ENCODE measurements at places on chromosomes 12 and 14. TPM values are rescaled to one million over a fixed set of nuclear protein-coding genes. Genes with fewer than 3 reads are reported as not detected.

Gene ATG14
- total RNA-seq: 5.7 TPM

Gene TSHR
- not detected for total RNA-seq

Gene SLC10A1
- not detected for total RNA-seq

Gene TDRD9
- not detected for total RNA-seq

Gene NTN4
- 16.3 TPM for total RNA-seq

Gene TRHDE
- 8.8 TPM for total RNA-seq

Gene RPL10L
- total RNA-seq: not detected

Gene STYK1
- total RNA-seq: 3.3 TPM

Gene KRT72
- not detected for total RNA-seq

Gene TMEM132D
- not detected for total RNA-seq

Gene SSTR1
- total RNA-seq: not detected

Gene ACSM4
- not detected for total RNA-seq

Gene MANSC1
- 0.39 TPM for total RNA-seq

Gene MGP
- 42.8 TPM for total RNA-seq

Gene AACS
- total RNA-seq: 21.4 TPM

Gene KRT73
- total RNA-seq: not detected

Gene OR4K14
- not detected for total RNA-seq

Gene FAM90A1
- not detected for total RNA-seq

Gene CLEC4C
- not detected for total RNA-seq

Gene ARG2
- 29.2 TPM for total RNA-seq

Gene GNB3
- total RNA-seq: 1.0 TPM

Gene KRT79
- not detected for total RNA-seq

Gene IL31
- total RNA-seq: not detected
